ENCODE measurements at places on chromosomes 3 and 15.

DNA sequence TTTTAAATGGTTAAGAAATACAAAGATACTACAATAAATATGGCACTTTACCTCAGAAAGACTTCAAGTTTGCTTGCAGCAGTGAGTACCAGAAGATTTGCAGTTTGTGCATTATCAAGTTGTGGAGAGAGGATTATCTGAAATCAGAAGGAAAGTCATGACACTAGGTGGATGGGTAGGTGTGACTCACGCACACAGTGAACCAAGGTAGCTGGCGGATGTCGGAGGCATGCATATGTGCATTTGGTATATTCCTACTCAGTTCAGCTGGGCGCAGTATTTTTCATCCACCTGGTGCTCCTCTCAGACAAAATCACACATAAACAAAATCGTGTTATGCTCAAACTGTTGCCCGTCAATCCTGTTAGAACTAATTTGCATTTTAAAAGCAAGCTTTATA, 351.0 kb downstream of the IGSF11 start:
- no peak for DNase-seq

DNA sequence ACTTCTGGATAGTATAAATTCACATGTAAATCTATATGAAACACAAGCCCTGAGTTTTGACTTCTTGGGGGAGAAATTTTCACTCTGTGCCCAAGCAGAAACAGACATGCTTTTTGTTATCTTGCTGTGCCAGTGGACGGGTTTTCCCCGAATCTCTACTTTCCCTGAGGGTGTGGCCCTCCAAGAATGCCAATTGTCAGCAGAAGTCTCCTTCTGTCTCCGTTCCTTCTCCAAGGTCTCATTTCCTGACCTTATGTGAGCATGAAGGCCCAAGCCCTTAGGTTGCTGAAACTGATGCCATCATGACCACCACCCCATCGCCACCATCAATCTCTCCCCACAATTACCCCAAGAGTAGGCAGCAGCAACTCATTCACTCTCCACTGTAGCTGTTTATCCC, 253.8 kb downstream of the XXYLT1 start:
- DNase-seq: no peak

GRCh38 chr3:54999811-55000210, 72.0 kb upstream of the LRTM1 start:
- DNase-seq: no peak

DNA sequence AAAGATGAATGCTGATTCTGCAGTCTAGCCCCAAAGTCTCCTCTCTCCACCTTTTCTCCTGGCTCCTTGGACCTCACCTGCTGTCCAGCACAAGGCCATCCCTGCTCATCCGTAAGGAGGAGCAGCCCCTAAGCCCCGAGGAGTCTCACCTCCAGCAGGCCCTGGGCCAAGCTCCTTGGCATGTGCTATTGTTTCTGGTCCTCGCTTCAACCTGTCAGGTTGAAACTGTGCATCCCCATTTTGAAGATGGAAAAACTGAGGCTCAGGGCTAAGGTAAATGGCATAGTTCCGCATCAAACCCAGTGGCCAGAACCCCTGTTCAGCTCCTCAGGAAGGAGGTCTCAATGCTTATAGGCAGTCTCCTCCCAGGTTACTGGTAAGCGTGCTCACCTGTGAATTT, 26.1 kb downstream of the CHDH start:
- DNase-seq: no peak

- DNase-seq: no peak
These were observed 7.5 kb upstream of the ALDH1L1 start for GRCh38 chr3:126187920-126188319.

DNA sequence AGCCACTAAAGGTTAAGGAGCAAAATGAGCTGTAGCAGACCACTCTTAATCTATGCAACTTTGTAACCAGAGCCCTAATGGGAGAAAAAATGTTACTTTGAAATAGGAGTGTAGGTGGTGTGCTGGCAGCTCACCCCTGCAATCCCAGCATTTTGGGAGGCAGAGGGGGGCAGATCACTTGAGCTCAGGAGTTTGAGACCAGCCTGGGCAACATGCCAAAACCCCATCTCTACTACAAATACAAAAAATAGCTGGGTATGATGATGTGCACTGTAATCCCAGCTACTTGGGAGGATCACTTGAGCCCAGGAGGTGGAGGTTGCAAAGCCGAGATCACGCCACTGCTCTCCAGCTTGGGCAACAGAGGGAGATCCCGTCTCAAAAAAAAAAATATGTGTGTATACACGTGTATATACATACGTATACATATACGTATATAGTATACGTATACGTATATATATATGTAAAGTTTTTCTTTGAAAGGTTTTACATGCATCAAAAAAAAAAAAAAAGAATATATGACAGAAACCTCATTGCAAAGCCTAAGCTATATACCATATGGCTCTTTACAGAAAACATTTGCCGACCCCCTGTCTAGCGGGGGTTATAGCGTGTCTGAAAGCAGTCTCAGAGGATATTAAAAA, 15.7 kb downstream of the CAPN7 start:
- DNase-seq: no peak

DNA sequence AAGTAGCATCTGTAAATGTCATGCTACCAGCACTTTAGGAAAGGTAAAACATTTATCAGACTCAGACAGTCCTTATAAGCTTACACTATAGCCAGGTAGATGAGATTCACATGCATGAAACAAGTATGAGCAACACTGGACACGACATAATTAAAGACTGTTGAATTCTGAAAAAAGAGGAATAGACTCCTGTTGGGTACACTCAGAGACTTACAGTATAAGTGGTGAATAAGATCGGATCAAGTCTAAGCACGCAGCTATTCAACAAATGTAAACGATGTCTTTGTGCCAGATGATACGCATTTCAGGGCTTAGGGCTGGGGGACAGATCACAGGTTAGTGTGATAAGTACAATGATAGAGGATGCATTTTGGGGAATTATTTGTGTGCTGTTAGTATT, 43.2 kb upstream of the SPPL2A start:
- no peak for DNase-seq

DNA sequence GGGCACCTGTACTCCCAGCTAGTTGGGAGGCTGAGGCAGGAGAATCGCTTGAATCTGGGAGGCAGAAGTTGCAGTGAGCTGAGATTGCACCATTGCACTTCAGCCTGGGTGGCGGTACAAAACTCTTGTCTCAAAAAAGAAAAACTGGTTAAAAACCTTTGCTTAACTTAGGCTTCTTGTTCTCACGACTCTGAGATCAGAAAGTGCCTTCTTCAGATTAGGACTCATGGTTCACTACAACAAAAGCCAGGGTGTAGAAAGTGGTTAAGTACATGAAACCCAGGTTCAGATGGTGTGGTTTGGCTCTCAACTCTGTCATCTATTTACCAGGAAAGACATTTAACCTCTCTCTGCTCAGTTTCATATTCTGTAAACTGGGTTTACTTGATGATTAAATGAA, 168.4 kb downstream of the TUSC7 start:
- DNase-seq: no peak

DNA sequence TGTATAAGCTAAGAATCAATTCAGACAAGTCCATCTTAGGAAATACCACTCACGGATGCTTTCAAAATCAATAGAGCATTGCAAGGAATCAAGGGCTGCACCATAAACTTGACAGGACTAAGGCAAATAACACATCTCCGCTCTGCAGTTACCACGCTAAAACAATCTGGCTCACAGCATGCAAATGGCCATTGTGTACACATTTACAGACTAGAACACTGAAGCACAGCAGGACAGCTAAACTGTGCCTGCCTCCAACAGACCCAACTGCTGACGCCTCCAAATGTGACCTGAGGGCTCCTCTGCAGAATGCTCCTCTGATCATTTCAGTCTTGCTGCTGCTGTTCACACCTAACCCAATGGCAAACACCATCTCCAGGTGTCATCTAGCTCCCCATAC, 104.3 kb downstream of the MEX3B start:
- no peak for DNase-seq

DNA sequence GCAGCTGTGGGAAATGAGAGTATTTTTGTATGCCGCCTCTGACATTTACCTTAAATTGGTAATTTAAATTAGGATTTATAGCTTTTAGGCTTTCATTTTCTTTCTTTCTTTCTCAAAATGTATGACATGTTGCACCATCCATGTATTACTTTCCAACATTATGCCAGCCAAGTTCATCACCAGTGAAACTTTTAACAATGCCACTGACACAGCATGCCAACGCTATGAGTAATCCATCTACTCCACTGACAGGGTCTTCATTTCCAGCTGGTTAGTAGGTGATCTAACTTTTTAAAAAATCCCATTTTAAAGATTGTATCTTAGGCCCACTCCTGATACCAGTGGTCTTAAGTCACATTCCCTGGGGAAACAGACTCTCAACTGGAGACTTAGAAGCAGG, 21.8 kb upstream of the CLDN16 start:
- no peak for DNase-seq

DNA sequence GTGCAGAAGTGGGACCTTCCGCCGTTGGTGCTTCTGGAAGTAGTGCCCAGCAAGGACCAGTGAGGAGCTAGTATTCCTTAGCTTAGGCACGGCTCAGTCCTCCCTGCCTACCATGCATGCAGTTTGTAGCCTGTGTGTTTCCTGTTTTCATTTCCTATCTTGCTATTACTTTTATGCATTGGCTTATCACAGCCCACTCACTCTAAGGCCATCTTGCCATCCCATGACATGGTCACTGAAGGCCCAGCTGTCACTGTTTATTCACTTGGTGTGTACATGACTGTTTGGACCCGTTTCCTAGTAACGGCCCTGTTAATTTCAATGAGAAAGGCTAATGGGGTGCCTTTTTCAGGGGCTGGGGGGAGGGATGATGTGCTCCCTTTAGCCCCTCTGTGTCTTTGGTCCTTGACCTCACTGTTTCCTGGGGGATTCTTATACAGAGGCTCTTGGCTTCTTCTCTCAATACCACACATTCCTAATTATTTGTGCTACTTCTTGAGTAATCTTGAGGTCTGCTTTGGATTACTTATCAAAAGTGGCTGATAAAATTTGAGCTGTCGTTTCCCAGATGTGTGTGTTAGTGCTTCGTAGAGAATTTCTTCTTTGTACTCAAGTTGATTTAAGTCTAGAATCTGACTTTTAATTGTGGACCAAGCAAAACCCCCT, 24.5 kb upstream of the TRAK1 start:
- no peak for DNase-seq

GRCh38 chr3:134381831-134382442, 7.7 kb upstream of the AMOTL2 start:
- no peak for DNase-seq

DNA sequence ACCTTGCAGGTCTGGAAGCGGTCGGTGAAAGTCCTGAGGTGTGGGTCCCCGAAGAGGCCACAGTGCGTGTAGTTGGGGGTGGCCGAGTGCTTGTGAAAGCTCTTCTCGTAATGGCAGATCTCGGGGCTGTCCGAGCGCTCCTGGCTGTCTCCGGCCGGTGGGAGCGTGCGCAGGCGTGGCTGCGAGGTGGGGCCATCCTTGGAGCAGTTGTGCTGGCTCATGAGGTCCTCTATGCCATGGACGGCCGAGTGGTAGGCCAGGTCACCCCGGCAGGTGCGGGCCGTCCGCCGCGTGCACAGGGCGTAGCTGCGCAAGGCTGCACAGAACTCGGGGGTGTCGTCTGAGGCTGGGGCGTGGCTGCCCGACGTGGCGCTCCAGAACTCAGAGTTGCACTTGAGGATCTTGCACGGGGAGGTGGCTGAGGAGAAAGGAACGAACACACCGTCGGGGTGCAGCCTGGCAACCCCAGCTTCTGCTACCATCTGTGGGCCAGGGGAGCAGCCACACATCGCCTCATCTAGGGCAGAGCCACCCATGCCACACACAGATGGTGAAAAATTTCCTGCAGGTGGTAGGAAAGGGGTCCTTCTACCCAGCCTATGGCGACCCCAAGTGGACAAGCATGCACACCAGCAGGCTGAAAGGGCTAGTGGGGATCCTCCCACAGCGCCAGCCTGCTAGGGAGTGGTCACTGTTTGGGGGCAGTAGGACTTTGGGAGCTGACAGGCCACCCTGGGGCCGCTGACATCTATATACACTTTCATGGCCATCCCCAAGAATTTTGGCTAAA, 36.7 kb downstream of the RGMA start:
- no peak for DNase-seq

DNA sequence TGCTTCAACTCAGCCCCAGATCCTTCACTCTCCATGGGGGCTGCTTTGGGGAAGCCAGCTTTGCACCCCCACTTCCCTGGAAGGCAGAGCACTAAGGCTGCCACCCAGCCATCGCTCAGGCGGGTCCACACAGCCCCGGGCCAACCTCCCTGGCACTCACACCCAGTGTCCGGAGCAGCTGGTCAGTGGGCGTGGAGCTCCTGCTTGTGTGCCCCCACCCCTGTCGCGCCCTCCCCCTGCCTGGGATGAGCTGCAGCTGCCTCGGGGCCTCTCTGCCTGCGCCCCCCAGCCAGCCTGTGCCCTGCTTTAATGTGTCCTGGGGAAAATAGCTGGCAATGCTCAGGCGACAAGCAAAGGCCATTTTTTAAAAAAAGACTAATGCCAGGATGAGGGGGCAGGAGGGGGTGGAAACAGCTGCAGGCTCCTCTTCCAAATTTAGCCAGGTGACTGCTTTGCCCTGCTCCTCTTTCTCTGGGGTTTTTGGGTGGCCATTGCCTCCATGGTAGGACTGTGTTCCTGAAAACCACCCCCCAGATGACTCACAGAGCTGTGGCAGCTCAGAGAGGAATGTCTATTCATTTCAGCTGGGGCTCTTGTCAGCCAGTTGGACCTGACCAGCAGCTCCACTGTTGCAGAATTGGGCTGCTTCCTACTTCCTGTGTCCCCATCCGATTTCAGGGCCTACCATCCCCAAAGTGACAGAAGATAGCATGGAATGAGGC, 65.0 kb downstream of the CEMIP start:
- DNase-seq: no peak

GRCh38 chr3:71310359-71310979, 273.1 kb downstream of the FOXP1 start:
- DNase-seq: no peak

DNA sequence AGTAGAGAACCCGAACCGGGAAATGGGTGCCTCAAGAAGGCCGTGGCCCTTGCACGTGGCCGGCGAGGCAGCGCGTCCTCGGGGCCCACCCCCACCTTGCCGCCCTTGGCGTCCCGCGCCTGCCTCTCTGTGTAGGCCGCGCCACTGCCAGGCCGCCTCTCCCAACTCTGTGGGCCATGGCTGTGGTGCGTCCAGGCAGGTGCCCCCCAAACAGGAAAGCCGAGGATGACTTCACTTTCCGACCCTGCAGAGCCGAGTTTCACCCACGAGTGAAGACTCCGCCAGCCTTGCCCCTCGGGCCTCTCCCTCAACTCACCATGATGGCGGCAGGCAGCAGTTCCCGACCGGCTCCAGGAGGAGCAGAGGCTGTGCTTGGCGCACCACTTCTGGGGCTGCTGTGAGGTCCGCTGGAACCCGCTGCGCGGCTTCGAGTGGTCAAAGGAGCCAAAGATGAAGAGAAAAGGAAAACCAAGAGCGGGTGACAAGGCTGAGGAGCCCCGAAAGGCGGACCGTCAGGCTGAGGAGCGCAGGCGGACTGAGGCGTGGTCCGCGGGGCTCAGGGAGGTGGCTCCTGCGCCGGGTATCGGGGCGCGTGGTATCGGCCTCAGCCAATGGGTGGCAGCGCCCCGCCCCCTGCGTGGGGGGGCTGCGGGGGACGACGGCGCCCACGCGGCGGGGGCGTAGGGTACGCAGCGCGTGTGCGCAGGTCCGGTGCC, at the start of gene DAZL:
DAZL (minus strand) TSS at position 537 of the 716 bp plus-strand sequence; CDS start at position 319, 218 bp downstream.
- no peak for DNase-seq

- DNase-seq: no peak
These were observed 12.5 kb downstream of the PLOD2 start for GRCh38 chr3:146148468-146148931.
